ENCODE measurements at places on chromosomes 5 and 9.

DNA sequence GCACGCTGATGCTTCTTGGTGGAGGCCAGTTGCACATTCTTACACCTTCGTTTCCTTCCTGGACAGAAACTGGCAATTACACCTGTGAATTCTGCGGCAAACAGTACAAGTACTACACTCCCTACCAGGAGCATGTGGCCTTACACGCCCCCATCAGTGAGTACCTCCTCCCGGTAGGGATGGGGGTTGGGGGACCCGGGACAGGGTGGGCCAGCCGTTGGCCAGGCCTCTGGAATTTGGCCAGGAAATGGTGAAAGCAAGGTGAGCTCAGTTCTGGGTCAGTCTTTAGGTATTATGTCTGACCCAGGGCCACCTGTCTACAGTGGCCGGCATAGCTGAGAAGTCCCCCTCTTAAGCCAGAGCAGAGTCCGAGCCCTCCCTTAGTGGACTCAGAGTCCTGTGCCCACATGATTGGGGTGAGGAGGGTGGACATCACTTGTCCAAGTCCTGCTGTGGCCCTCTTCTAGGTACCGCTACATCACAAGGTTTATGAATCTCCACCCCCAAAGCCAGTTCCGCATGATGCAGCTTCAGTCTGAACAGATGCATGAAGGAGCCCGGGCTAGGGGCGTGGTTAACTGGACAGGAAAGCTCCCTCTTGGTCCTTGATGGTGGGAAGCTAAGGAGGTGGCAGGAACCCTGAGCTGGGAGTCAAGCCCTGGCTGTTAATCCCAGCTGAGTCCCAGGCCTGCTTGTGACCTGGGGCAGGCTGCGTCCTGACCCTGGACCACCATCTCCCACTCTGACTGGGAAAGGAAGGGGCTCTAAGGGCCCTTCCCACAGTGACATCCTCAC, 61.3 kb downstream of the AMBP start:
- DNase-seq: no peak

DNA sequence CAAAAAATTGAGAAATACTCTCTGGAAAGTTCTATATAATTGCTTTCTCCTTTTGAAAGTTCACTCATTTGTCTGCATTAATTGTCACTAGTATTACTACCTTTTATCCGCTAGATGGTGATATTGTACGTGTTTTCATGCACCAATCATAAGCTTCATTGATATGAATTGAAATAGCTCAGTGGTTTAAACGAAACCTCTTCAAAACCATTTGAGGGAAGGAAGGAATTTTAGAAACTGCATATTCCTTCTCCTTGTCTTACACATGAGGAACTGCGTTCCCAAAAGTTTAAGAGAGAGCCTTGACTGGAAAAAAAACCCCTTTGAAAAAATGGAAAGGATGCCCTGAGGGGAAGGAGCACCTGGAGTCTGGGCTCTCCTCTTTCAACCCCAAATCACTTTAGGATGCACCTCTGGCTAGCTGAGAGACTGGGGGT, 98.6 kb downstream of the YTHDC2 start:
- DNase-seq: no peak

DNA sequence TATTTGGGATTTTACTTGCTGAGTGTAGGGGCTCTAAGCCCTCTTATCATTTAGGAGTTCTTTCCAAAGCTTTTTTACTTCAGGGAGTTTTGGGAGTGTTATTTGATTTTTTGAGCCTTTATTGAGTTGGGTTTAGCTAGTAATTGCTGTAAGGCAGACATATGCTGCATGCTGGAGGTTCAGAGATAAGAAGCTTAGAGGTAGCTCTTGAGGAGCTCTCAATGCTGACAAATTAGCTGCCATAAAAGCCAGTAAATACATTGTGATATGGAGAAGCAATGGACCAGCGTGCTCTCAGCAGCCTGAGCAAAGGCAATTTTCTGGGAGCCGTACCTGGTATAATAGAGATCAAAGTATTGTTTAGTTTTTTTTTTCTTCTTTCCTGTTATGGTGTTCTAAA, 11.6 kb downstream of the ARHGEF28 start:
- no peak for DNase-seq

DNA sequence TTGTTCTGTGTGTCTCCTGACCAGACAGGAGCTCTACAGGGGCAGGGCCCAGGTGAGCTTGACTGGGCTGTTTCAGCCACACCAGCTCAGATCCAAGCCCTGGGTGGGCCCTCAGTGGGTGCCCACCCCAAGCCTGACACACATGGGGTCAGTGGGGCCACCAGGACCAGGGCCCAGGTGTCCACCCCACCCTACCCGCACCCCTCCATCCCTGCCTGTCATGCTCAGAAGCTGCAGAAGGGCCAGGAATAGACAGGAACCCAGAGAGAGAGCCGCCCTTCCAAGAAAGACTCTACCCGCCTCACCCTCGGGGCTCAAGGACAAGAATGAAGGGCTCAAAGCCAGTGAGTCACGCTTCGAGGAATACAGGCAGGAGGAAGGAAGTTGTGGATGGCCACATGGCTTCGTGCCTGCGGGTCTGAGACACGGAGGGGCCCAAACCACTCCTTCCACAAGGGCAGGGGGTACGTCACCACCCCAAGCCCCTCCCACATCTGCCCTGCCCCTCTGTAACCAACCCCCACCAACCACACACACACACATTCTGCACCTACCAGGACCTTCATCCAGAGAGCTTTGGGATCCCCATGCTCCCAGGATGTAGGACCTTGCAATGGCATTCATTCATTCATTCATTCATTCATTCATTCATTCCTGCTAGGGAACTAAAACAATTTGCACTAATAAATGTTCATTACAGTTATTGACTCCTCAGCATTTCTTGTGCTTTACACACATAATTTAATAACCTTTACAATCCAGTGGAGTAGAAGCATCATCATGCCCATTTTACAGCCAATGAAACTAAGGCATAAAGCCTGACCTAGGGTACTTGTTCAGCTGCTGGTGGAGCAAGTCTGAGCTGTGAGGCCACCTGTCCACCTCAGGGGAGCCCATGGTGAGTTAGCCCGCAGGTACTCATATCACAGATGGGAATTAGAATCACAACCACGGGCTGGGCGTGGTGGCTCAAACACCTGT, 55.9 kb upstream of the STXBP1 start:
- DNase-seq: peak; percentile 63

DNA sequence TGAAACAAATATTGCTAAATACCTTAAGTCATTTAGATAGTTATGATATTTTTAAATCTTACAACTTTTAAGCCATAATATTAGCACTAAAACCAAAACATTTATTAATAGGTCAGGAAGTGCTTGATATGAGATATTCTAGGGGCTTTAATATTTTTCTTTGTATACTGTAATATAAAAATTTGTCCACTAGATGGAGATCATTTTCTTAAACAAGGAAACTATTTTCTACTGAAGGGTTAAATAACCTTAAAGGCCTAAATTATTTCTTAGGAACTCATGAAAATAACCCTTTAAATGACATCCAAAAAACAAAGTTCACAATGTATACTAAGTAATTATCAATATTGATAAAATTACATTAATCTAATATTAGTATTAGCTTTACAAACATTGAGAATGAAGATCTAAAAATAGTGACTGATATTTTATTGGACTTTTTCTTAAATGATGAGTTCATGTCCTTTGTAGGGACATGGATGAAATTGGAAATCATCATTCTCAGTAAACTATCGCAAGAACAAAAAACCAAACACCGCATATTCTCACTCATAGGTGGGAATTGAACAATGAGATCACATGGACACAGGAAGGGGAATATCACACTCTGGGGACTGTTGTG, 635.7 kb downstream of the RAB3C start:
- no peak for DNase-seq

DNA sequence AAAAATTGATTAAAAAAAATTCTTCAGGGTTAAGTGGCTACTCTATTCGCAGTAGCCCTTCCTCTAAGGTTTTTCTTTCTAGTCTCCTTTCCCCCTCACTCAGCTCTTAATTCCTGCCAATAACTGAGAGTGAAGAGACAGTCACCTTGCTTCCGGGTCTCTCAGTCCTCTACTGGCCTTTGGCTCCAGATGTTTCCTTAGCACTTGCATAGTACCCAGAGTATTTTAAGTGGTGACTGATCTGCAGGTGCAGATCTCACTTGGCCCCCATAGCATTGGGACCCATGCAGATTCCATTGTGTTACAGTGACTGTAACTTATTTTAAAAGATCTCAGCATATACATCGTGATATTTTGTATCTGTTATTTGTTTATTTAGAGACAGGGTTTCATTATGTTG, 66.2 kb downstream of the GCNT1 start:
- no peak for DNase-seq

- DNase-seq: no peak
Measured at GRCh38 chr9:14932231-14932630, 22.0 kb upstream of the FREM1 start.

- peak; percentile 37 for DNase-seq
Measured at GRCh38 chr9:131277287-131277909, 1.1 kb upstream of the FAM78A start.

DNA sequence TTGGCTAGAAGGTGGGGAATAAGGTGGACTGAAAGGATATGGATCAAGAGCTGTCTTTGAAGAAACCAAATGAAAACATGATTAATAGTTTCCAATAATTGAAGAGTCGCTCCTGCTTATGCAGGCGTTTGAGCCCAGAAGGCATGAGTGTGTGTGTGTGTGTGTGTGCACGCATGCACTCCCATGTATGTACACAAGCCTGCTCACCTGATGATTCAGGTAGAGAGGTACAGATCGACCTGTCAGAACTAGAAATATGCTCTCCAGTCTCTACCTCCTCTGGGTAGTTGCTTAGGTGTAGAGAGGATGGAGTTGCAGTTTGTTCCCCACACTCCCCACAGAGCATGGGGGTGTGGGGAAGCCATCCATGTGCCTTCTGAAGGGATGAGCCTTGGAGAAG, 1.1 kb upstream of the FGF1 start:
- no peak for DNase-seq

GRCh38 chr5:111132076-111132475, 39.9 kb downstream of the WDR36 start:
- no peak for DNase-seq

- DNase-seq: no peak
Measured at GRCh38 chr9:28024676-28025075, 451.4 kb upstream of the C9orf72 start.

GRCh38 chr9:134223091-134223490, 58.7 kb upstream of the RNU6ATAC start:
- no peak for DNase-seq

DNA sequence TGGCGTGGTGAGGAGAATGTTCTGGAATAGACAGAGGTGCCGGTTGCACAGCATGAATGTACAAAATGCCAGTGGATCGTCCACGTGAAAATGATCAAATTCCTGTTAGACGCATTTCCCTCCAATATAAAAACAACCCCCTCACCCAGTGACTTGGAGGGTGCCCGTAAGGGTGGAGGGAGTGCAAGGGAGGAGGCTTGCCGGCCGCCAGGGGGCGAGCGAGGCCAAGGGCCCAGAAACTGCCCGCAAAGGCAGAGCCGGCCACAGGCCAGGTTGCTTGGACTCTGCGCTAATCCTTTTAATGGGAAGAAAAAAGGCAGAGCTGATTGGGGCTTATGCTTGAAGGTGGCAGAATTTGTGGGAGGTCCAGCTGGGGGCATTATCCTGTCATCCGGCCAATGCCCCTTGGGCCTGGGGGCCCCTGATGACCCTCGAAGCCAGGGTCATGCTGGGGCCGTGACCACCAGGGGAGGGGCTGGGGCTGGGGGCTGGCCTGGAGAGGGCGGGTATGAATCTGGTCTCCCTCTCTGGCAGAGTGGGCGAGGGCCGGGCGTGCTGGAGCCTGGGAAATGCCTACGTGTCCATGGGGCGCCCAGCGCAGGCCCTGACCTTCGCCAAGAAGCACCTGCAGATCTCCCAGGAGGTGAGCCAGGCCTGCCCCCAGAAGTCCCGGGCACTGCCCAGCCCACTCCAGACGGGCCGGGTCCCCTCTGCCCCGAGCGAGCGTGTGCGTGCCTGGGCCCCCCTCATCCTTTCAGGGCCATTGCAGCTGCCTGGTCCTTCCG, 12.0 kb downstream of the GPSM1 start:
- peak; percentile 47 for DNase-seq

DNA sequence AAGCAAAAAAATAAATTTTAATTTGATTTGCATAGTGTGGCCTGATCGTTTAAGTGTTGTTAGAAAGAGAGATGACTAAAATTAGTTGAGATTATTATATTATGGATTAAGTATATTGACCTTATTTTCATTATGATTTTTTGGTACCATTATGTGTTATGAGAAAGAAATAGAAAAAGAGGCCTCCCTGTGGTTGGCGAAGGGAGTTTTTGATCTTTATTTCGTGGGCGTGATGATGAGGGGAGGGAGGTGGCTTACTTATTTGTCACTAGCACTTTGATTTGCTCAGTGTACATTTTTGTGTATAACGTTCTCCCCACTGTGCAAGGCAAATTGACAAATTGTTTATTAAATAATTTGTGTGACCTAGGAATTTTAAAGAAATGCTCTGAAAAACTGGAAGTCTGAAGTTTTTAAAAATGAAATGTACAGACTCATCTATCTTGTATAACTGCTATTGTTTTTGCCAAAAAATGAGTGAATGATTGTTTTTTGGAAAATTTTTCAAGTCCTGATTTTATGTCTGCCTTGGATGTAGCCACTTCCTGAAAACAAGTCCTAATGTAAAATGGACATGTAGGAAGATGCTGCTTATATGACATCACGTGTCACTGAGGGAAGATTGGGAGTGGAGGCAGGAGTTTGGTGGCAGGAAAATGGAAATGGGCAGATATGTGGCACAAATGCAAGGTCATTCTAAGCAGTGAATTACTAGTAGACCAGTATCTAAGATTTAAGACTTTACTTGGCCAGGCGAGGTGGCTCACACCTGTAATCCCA, 3.0 kb downstream of the DAPK1 start:
- DNase-seq: peak; percentile 49

- no peak for DNase-seq
Measured at GRCh38 chr5:150600616-150601490, 39.6 kb upstream of the SYNPO start.

- no peak for DNase-seq
Measured at GRCh38 chr9:137268538-137269201, 8.9 kb upstream of the TOR4A start.

- DNase-seq: peak; percentile 86
Measured at GRCh38 chr9:137150617-137151457, 11.9 kb downstream of the GRIN1 start.

DNA sequence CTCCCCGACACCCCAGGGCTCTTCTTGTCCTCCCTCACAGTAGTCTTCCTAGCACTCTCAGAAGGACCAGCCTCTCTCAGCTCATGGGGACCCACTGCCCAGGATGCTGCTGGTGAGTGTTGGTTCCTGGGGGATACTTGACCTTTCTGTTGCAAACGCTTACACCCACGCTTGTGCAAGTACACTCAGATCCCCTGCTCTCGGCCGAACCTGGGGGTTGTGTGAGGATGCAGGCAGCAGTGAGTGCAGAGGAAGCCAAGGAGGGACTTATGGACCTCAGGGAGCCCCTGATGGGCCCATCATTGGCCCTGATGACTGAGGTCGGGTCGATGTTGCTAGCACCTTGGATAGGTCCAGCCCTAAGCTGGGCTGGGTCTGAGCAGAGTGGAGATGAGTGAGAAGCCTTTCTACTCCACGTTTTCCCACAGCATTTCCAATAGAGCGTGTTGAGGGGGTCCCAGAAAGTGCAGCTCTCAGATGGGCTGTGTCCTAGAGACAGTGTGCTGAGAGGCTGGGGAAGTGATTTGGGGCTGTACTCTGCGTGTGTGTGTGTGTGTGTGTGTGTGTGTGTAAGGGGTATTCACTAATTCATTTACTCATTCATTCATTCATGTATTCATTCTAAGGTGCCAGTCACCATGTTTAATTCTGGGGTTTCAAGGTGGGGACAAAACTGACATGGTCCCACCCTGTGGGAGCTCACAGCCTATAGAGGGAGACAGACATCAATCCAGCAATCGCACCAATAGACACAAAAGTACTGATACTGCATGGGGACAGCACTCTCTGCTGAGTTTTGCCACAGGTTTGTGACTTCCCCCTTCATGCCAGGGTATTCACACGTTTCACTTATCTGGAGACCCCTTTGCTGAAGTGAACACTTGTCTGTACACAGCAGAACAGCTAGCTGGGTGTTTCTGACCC, 25.2 kb upstream of the PITX1 start:
- DNase-seq: no peak
